Immature natural killer cell (primary cell): ENCODE measurements at places on chromosomes 5 and 9.

- no peak for DNase-seq
Measured at GRCh38 chr9:133247632-133248031, 27.4 kb downstream of the ABO start.

DNA sequence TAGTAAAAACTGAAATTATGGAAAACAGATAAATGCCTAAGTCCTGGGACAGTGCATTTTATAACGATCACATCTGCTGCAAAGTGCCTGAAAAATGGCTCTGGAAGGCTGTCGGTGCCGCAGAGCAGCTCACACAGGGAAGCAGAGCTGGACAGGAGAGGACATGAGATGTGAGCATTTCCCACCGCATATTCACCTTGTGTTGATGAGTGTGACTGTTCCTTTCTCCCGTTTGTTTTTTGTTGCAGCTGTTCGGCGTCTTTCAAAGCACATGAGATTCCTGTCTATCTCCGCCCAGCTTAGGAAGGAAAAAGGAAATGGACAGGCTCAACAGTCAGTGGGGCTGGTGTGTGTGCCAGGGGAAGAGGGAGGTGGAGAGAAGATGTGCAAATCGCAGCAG lies 164.9 kb upstream of the SEMA6A start:
- no peak for DNase-seq

DNA sequence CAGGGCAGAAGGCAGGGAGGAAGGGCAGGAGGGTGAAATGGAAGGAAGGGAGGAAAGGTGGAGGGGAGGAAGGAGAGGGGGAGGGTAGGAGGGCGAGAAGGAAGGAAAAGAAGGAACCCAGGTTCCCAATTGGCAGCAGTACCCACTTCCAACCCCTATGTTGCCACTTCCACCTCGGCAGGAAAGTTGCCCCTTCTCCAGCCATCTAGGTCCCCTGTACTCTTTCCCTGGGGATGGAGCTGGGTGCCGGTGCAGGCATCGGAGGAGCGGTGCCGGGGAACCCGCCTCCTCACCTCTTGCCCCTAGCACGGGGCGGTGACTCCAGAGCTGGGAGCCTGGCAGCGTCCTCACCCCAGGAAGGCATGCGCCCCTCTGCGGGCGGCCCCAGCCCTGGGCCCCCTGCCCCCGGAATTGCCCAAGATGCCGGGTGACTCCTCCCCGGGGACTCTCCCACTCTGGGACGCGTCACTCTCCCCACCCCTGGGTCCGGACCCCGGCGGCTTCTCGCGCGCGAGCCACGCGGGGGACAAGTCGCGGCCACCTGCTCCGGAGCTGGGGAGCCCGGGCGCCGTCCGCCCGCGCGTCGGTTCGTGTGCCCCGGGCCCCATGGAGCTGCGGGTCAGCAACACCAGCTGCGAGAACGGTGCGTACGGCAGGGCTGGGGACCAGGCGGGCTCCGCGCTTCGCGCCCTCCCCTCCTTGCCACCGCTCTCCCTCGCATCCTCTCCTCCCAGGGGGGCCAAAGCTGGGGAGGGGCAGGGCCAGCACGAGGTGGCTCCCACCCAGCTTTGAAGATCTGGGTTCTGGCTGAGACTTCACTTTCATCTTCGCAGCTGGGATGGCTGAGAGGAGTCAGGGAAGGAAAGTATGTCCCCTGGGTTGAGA lies at the start of gene NIPAL4:
TSS of gene NIPAL4 (plus strand) at position 499 of the 885 bp plus-strand sequence. CDS start at position 607, 108 bp downstream.
- DNase-seq = no peak

DNA sequence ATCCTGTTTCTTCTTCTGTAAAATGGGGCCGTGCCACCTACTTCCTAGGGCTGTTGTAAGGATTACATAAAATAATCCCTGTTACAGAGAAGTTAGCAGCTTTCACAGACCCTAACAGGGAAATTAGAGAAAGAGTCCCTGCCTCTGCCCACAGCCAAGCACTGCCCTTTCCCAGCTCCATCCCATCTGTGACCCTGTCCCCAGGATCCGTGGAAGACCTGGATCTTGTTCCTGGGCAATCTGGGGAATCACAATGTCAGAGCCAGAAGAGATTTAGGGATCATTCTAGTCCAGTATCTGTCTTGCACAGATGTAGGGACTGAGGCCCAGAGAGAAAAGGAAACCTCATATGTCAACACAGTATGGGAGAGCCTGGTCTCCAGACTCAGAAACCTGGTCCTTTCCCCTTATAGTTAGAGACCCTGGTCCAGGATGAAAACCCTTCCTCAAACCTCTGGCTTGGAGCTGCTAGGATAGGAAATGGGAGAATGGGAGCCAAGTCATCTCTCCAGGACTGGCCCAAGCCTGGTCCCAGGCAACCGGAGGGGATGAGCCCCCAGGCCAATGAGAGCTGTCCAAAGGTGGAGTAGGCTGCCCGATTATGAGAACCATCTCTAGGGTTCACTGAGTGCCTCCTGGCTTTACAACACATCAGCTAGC lies 12.5 kb downstream of the LHX6 start:
- no peak for DNase-seq

DNA sequence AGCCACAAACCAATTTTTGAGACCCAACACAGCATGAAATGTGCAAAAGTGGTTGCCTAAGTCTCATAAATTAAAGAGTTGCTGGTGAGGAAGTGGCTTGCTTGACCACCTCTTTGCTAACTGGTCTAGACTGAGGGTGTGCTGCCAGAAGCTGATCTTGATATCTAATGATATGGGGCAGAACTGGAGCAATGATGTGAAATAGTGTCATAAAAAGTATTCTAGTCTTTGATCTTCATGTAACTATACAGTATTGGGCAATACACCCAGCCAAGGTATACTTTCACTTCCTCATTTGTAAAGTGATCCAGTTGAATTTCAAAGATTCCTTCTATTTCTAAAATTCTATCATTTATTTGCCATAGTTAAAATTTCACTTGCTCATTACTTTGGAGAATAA lies 5.9 kb upstream of the YTHDC2 start:
- peak; percentile 28 for DNase-seq
